ENCODE measurements at places on chromosomes 5 and 9.

DNA sequence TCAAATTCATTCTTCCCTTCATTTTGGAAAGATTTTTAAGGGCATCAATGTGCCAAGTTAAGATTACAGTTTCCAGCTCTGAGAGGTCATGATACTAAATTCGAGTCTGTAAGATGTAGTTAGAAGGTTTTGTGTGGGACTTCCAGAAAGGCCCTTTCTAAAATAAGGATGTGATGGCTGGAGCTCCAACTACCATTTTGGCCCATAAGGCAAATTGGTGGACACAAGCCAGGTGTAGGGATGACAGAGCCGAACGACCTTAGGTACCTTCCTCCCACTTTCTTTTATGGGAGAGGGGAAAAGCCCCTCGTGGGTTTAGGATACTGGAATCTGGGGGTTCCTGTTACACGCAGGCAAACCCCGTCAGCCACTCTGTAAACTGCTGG lies 54.3 kb upstream of the PTPDC1 start:
- no peak for DNase-seq

- peak; percentile 18 for DNase-seq
Measured at GRCh38 chr5:79236362-79236969, 535 bp downstream of the JMY start.

DNA sequence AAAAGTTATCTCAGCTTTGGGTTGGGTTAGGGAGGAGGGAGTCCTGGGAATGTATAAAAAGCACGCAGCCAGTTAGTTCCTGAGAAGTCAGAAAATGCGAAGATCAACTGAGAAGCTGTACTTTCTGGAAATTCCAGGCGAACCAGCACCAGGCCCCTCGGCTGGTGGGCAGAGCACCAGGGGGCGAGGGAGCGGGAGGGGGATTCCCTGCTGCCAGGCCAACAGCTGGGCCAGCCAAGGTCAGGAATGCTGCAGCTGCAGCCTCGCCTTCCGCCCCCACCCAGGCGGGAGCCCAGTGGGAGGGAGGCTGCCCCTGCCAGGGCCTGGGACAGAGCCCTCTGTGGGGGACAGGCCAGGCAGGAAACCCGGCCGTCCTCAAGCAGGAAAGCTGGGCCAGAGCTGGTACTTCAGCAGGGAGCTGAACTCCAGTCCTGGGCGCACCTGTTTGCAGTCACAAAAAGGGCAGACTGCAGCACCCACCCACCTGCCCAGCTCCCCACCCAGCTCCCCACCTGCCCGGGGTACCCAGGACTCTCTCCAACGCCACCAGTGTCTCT lies 35.5 kb downstream of the VAV2 start:
- peak; percentile 23 for DNase-seq

GRCh38 chr9:133770076-133770777 lies 32.1 kb upstream of the SARDH start:
- DNase-seq: no peak

GRCh38 chr5:63398346-63398745 lies 563.9 kb downstream of the HTR1A start:
- no peak for DNase-seq

All from fibroblast of gingiva (primary cell).